ENCODE measurements at places on chromosomes 1 and 21.

- DNase-seq, result no peak
These were observed 15.1 kb downstream of the SH2D2A start for GRCh38 chr1:156801409-156802121.

- DNase-seq, result no peak
These were observed 55.2 kb downstream of the NGF start for GRCh38 chr1:115282807-115283208.

DNA sequence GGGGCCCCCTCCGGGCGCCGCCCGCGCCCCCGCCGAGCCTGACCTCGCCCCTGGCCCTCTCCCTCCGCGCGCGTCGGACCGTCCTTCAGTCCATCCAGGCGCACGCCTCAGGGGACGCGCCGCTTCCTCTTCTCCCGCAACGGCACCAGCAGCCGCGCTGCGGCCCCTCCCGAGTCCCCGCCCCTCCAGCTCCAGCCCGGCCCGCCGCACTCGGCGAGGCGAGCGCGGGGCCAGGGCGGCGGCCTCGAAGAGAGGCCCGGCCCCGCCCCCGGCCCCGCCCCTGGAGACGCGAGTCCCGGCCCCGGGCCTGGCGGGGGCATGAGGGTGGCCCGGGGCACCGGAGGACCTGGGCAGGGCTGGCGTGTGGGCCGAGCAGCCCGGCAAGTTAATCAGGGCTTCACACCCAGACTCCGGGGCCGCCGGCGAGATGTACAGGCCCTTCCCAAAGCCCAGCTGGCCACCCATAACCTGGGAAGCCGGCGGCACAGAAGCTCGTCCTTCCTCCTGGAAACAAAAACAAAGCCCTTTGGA, at the start of gene IGSF3:
Gene IGSF3, minus strand, starts transcription at position 159 of the 531 bp plus-strand sequence. CDS start 1,407 bp downstream, outside the sequence.
- peak; percentile 20 for DNase-seq

GRCh38 chr21:42330380-42331371, 15.5 kb upstream of the TFF3 start:
- no peak for DNase-seq

- no peak for DNase-seq
These were observed 162.4 kb downstream of the PDE4B start for GRCh38 chr1:65955071-65955470.

DNA sequence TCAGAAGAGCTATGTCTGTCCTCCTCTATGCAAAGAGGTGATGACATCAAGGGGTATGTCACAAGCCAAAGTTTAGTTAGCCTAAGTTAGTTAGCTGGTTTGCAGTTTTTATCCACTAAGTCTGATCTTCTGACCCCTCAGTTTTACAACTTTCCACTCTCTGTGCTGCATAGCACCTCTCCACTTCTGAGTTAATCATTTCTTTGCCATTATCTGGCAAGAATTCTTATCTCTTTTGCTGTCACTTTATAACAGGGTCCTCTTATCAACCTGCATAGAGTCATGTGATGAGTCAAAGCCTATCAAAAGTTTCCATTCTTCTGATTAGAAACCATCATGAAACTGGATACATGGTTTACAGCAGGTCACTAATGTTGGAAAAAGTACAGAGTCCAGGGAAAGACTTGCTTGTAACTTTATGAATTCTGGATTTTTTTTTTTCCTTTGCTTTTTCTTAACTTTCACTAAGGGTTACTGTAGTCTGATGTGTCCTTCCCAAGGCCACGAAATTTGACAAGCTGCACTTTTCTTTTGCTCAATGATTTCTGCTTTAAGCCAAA, at the start of gene NR5A2:
Gene NR5A2, plus strand, starts transcription at position 447 of the 560 bp plus-strand sequence. CDS start 138 bp downstream, outside the sequence.
- no peak for DNase-seq

GRCh38 chr1:204409836-204410687, 1.6 kb downstream of the PPP1R15B start:
- DNase-seq, result no peak

- DNase-seq, result no peak
These were observed 11.2 kb downstream of the SIM2 start for GRCh38 chr21:36709868-36710728.

DNA sequence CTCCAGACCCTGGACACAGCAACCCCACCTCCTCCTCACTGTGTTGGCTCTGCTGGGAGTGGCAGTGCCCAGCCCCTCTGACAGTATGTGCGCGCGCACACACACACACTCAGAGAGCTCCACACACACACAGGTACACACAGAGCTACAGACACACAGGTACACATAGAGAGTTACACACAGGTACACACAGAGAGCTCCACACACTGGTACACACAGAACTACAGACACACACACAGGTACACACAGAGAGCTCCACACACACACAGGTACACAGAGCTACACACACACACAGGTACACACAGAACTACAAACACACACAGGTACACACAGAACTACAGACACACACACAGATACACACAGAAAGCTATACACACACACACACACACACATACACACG, 6.3 kb upstream of the PRKCZ start:
- DNase-seq, result no peak

- no peak for DNase-seq
These were observed 1027.3 kb downstream of the KCNT2 start for GRCh38 chr1:195580988-195581387.

DNA sequence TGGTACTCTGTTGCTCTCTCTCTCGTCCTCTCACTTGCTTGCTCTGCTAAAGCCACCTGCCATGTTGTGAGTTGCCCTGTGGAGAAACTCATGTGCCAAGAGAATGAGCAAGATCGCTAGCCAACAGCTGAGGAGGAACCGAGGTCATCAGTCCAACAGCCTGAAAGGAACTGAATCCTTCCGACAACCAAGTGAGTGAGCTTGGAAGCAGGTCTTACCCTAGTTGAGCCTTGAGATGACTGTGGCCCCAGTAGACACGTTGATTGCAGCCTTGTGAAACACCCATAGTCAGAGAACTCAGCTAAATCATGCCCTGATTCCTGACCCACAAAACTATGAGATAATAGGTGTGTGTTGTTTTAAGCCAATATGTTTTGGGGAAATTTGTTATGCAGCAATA, 48.1 kb upstream of the BACH1 start:
- DNase-seq, result no peak

DNA sequence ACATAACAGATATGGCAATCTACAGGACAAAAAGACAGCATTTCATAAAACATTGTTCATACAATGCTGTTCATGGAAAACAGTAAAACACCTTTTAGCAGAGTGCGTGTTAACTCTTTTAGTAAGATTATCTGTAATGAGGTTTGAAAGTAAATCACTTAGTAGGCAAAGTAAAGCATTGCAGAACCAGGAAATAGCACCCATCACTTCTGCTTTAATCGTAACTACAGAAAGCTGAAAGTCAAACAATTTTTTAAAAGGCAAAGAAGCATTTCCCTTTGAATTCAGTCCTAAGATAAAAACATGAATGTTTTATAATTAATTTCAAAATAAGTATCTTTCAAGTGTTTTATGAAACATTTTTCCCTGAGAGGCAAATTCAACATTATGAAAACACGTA, 63.3 kb upstream of the RNF11 start:
- no peak for DNase-seq
